Caco-2 (cell line): ENCODE measurements at places on chromosomes 5 and 9. TPM values are rescaled to one million over a fixed set of nuclear protein-coding genes. Genes with fewer than 3 reads are reported as not detected.

Gene PTGES
- 4.0 and 5.6 TPM in 2 replicates for total RNA-seq

- no peak for DNase-seq
These were observed 11.6 kb downstream of the BRD9 start for GRCh38 chr5:880816-881550.

DNA sequence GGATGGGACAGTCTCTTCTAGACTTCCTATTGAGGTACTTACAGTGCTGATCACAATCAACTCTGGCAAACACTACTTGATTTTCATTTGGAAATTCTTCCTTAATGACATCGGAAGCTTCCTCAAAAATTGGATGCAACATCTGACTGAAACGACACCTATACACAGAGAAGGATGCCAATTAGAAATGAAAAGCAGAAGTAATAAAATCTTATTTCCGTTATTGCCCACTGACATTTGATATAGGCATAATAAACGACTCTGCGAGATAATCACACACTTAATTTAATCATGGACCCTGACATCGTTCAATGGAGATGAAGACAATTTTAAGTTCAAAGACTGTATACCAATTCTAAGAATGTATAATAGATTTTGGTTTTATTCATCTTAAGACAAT, 46.4 kb downstream of the ERP44 start:
- DNase-seq: no peak

- DNase-seq: peak; percentile 75
These were observed 4.0 kb upstream of the MYORG start for GRCh38 chr9:34380511-34381315.

GRCh38 chr5:14410394-14411201, 171.0 kb upstream of the OTULINL start:
- DNase-seq: no peak

GRCh38 chr5:88262116-88262515, 6.5 kb downstream of the TMEM161B start:
- DNase-seq: no peak

- no peak for DNase-seq
These were observed 21.3 kb downstream of the TLR4 start for GRCh38 chr9:117725426-117725887.

Gene NR4A3
- 0.39 and 0.44 TPM in 2 replicates for total RNA-seq

Gene PITX1
- total RNA-seq: 114 and 117 TPM in 2 replicates

GRCh38 chr9:127838375-127839078, 15.9 kb downstream of the ENG start:
- no peak for DNase-seq

DNA sequence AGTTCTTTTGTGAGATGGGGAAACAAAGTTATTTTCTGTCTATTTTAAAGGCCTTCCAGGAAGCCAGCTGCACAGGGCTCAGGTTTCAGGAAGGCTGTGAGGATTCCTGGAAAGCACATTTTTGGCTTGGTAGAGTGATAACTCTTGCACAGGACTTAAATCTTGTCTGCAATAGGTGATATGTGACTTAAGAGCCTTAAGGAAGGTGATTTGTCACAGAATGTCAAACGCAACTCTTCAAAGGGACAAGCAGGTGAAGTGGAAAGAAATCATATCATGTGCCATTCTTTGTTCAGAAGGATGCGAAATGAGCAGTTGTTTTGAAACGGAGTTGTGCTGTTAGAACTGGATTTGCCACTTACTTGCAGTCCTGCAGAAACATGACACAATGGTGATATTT, 459.3 kb downstream of the MAT2B start:
- DNase-seq: no peak
